Cerebellum (tissue), 4 donors: ENCODE measurements at places on chromosomes 4 and X. TPM values are rescaled to one million over a fixed set of nuclear protein-coding genes. Genes with fewer than 3 reads are reported as not detected.

UGT2B10 gene
- not detected for total RNA-seq

DNA sequence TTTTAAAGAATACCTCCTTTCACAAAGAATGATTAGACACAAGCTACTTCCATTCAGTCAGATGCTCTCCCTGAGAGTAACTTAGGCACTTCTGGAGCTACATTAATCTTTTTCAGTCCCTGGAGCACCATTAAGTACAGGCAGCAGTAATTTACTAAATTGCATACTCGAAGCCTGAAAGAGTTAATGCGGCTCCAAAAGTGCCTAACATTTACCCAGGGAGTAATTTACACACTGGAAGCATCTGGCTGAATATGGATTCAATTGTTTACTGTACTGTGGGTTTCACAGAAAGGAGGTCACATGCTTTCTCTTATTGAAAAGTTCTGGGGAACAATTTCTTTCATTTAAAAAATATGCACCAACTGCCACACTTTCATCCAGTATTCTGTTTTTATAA, 260.8 kb upstream of the TENM3 start:
- DNase-seq = no peak

SPANXA1 gene
- not detected for total RNA-seq

COL4A6 gene
- 7.1 TPM for total RNA-seq

- DNase-seq = no peak
Observed at GRCh38 chrX:123190096-123190495, 6.0 kb downstream of the GRIA3 start.

SCML2 gene
- 8.7 TPM for total RNA-seq

GRCh38 chr4:56681158-56681852, at the start of gene HOPX:
Gene HOPX (minus strand): TSS chr4:56681296. CDS start chr4:56657816, 23,480 bp downstream.
- no peak for DNase-seq

DNA sequence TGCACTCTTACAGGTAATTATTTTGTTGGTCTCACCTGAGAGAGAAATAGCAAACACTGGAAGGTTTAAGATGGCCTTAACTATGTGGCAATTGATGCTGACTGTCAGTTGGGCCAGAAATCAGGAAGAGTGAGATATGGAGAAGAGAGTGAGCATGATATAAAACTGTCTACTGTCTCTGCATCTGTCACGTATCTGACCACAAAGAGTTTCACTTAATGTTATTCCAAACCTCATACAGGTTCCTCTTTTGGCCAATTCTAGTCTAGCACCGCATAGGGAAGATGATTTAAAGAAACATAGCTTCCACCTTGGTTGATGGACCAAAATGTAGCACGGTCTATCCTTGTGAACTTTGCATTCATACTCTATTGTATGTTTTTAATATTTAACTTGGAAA, 381.0 kb upstream of the BOD1L1 start:
- no peak for DNase-seq

ART3 gene
- total RNA-seq = not detected

DNA sequence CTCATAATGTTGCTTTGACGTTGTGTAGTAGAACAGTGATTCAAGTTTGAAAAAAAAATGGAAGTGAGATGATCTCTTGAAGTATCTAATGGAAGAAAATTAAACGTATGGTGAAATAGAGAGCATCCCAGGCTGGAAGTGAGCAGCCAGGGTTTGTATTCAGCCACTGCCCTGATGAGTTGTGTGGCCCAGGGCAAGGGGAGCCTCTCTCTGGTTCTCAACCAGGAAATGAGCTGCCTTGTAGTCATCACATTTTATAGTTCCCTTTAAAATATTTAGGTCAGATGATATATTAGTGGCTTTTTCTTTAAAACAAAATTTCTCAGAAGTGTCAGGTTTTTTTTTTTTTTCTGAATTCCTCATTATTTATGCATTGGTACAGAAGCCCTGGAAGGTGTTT, 150.3 kb downstream of the GPAT3 start:
- DNase-seq = no peak

CDKL2 gene
- 34.6 TPM for total RNA-seq

CXorf65 gene
- not detected for total RNA-seq

RASL11B gene
- total RNA-seq = 6.0 TPM

- DNase-seq = no peak
Observed at GRCh38 chr4:6916587-6917460, 7.2 kb downstream of the TBC1D14 start.

DNA sequence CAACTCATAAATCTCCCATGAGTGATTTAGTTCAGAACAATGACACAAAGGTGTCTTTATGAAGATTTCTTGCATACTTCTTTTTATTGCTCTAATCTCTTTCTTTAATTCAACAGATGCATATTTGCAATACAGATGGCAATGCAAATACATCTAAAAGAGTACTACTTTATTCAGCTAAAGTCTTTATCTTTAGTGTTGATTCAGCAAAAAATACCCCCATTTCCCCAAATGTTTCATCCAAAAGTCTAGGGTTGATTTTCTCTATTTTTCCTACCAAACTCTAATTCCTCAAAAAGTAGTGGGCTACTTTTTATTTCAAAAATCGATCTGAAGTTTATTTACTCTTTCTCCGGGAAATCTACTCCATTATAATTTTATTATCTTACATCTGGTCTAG, 1055.2 kb downstream of the STIM2 start:
- DNase-seq = no peak
